ENCODE measurements at places on chromosomes 11 and 22. TPM values are rescaled to one million over a fixed set of nuclear protein-coding genes. Genes with fewer than 3 reads are reported as not detected.

DNA sequence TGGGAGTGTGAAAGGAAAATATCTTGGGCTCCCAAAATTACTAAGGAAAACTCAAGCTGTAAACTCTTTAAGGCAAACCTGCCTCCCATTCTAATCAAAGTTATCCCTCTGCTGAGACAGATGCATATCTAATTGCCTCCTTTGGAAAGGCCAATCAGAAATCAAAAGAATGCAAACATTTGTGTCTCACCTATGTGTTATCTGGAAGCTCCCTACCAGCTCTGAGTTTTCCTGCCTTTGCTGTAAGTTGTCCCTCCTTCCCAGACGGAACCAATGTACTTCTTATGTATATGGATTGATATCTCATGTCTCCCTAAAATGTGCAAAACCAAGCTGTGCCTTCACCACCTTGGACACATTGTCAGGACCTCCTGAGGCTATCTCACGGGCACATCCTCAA lies 95.8 kb downstream of the AASDHPPT start:
- H3K4me3 ChIP-seq: no peak overlapping the region
- H3K36me3 ChIP-seq: no peaks in the 10 kb centered on the region
- H3K27ac ChIP-seq: no peak overlapping the region
- DNase-seq: no peak
- H3K27me3 ChIP-seq: no peaks in the 10 kb centered on the region

- DNase-seq: no peak
- no peaks in the 10 kb centered on the region for H3K27me3 ChIP-seq
- no peaks in the 10 kb centered on the region for H3K4me1 ChIP-seq
- H3K36me3 ChIP-seq: peaks cover 64% of the 10 kb centered on the region
- no peak overlapping the region for H3K27ac ChIP-seq
Observed at GRCh38 chr22:38072322-38073149, 11.4 kb downstream of the SLC16A8 start.

GRCh38 chr22:50737728-50738648 lies at the start of gene ACR:
Gene ACR, plus strand, starts transcription at chr22:50738204. Its CDS starts 32 bp downstream, at chr22:50738236.
- no peaks in the 10 kb centered on the region for H3K36me3 ChIP-seq
- no peak for DNase-seq
- no peaks in the 10 kb centered on the region for H3K27me3 ChIP-seq
- no peak within 1 kb of the TSS for H3K27ac ChIP-seq

DNA sequence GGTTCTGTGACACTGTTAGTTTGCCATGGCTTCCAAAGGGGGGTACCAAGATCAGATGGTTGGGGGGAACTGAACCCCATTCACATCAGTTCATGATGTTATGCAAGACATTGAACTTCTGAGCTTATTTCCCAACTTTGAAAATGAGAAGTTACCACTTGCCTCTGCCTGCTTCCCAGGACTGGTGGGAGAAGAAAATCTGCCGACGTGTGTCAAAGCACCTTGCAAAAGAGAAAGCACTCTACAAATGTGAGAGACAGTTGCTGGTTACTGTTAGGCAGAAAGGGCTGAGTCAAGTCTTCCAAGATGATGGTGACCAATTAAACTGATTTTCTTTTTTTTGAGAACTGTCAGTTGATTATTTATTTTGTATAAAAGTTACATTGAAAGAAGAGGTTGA lies 45.6 kb downstream of the SMCO4 start:
- H3K4me1 ChIP-seq: no peaks in the 10 kb centered on the region
- H3K27me3 ChIP-seq: no peaks in the 10 kb centered on the region
- DNase-seq: no peak

C11orf87 gene
- not detected for total RNA-seq

PRR5L gene
- 5.4 TPM for total RNA-seq

IFITM10 gene
- 1.7 TPM for total RNA-seq
